Activated T-helper 1 cell treated with anti-CD3 and anti-CD28 coated beads, Interleukin-2, amount 50 U/mL, for 16 hours (primary cell): ENCODE measurements at places on chromosomes 12 and 14.

DNA sequence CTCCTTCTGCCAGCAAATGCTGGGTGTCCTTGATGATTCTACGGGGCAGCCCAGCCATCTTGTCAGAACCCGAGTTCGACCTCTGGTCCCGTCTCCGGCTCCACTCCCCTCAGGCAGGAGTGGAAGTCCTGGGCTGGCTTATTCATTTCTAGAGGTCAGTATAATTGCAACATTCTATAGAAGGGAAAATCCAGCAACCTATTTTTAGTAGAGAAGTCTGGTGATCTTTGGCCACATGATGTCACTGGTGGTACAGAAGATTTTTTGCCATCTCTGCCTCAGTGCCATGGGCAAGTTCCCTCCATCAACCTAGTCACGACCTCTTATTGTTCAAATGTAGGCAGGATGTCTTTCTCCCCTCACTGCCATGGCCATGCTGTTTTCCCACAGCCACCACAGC lies 22.4 kb downstream of the OR10G2 start:
- no peak for DNase-seq

DNA sequence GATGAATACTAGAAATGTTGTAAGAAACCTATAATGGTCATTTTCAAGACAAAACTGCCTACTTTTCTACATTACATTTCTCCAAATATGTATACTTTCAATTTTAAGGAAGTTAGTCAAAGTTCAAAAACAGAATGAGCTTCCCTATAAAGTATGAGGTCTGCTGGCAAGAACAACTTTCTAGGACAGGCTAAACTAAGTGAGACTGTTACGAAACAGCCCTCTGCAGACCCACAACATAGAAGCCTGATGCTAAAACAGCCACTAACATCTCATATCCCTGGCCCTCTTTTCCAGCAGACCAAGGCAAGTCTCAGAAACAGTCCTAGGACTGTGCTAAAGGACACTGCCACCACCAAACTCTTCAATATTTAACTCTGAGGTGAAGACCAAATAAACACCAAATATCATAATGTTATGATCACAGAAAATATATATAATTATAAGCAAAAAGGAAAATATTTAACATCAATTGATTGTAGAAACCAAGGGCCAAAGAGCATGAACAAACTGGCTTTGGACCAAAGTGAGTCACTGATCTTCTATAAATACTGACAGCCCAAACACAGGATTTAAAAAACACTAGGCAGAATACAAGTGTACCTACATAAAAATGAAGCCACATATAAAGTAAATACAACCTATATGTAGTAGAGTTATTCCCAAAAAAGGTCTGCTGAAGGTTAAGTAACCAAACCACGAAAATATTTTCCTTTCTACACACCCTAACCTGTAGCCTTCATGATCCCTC lies 27.7 kb downstream of the PPP4R3A start:
- no peak for DNase-seq

GRCh38 chr14:103093856-103094405 lies 594 bp upstream of the EXOC3L4 start:
- no peak for DNase-seq

GRCh38 chr12:24562771-24563431 lies 386.0 kb downstream of the BCAT1 start:
- no peak for DNase-seq
